ENCODE measurements at places on chromosomes 13 and 19. TPM values are rescaled to one million over a fixed set of nuclear protein-coding genes. Genes with fewer than 3 reads are reported as not detected.
A peak's percentile ranks its signal among the peaks of the same experiment; 100 is the strongest.

The BORCS8 gene
- 37.8 TPM for total RNA-seq

The KCNN4 gene
- total RNA-seq, result 29.7 TPM

The KLF12 gene
- 4.2 TPM for total RNA-seq

- H3K4me1 ChIP-seq, result peaks cover 5% of the 10 kb centered on the region
- H3K4me3 ChIP-seq, result no peak overlapping the region
- H3K27me3 ChIP-seq, result no peaks in the 10 kb centered on the region
- no peak overlapping the region for H3K27ac ChIP-seq
- DNase-seq, result no peak
Observed at GRCh38 chr19:2982983-2983350, 5.6 kb downstream of the TLE6 start.

GRCh38 chr13:44331912-44332851 is 41.4 kb upstream of the SERP2 start:
- DNase-seq, result no peak
- H3K4me1 ChIP-seq, result no peaks in the 10 kb centered on the region
- no peak overlapping the region for H3K4me3 ChIP-seq
- no peaks in the 10 kb centered on the region for H3K27me3 ChIP-seq
- H3K36me3 ChIP-seq, result no peaks in the 10 kb centered on the region

GRCh38 chr19:35907377-35907745 is 734 bp downstream of the TYROBP start:
- no peak overlapping the region for H3K27ac ChIP-seq
- no peak overlapping the region for H3K4me3 ChIP-seq
- H3K27me3 ChIP-seq, result no peaks in the 10 kb centered on the region
- DNase-seq, result no peak

GRCh38 chr13:97109841-97110492 is 112.2 kb upstream of the MBNL2 start:
- H3K4me3 ChIP-seq, result peak overlapping the region; percentile 27
- peak overlapping the region; percentile 98 for H3K27ac ChIP-seq
- H3K4me1 ChIP-seq, result peaks cover 61% of the 10 kb centered on the region

- no peak overlapping the region for H3K27ac ChIP-seq
- H3K36me3 ChIP-seq, result no peaks in the 10 kb centered on the region
- no peaks in the 10 kb centered on the region for H3K27me3 ChIP-seq
- no peak for DNase-seq
Observed at GRCh38 chr13:50844084-50844875, 788 bp upstream of the DLEU7 start.

GRCh38 chr13:49538404-49538803 is 42.7 kb downstream of the PHF11 start:
- H3K36me3 ChIP-seq, result no peaks in the 10 kb centered on the region
- no peaks in the 10 kb centered on the region for H3K27me3 ChIP-seq
- no peaks in the 10 kb centered on the region for H3K4me1 ChIP-seq
- no peak for DNase-seq
- no peak overlapping the region for H3K27ac ChIP-seq
- H3K4me3 ChIP-seq, result no peak overlapping the region

GRCh38 chr13:74645586-74645985 is 511.4 kb upstream of the KLF12 start:
- no peaks in the 10 kb centered on the region for H3K36me3 ChIP-seq
- no peak overlapping the region for H3K27ac ChIP-seq
- no peak for DNase-seq
- H3K4me1 ChIP-seq, result no peaks in the 10 kb centered on the region
- no peaks in the 10 kb centered on the region for H3K27me3 ChIP-seq

DNA sequence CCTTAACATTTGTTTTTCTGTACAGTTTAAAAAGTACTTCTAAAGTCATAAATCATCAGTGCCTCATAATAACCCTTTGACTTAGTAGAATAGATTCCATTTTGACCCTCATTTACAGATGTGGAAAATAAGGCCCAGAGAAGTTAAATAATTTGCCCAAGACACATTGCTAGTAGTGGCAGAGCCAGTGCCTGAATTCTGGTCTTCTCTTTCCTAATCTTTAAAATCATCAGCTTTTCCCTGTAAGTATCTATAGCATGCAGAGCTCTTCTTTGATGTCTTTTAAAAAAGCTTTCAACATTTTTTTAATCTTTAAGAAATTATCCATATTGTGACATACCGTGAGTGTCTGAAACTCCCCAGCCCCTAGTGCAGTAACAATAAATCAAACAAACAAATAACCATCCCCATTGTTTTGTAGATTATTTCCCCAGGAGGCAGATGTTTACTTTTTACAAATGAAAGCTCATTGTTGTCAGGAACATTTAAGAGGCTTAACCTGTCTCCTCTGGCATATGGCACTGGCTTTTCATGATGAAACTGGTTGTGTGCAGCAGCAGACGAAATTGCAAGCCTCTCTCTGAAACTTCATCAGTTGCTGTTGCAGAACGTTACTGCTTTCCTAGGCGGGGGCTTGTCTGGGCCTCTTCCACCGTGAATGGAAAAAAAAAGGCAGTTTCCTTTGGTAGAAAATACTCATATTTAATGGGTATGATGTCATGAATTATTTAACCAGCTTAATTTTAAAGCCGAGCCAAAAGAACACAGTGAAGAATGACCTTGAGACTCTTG is 31.7 kb upstream of the PCDH8 start:
- H3K4me3 ChIP-seq, result no peak overlapping the region
- no peaks in the 10 kb centered on the region for H3K4me1 ChIP-seq

DNA sequence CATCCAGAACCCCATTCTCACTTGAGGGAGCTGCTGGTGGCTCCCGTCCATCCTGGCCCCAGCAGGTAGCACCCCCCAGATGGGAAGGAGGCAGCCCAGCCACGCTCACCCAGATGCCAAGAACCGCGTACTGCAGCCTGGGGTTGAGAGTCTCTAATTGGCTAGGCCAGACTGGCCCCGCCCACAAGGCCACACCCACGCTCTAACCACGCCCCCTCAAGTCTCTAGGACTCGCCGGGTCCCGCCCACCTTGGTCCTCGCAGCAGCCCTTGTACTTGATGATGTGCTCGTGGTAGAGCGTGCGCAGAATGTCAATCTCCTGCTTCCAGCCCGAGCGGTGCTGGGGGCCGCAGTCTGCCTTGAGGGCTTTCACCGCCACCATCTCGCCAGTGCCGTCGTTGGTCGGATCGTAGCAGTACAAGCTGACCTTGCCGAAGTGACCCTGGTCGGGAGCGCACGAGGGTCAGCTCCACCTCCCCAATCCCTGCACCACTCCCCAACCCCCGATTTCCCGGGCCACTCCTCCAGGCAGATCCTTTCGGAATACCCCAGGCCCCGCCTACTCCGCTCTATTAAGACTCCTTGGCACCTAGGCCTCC is 14.5 kb upstream of the ICAM3 start:
- no peak overlapping the region for H3K4me3 ChIP-seq
- H3K36me3 ChIP-seq, result no peaks in the 10 kb centered on the region
- no peak overlapping the region for H3K27ac ChIP-seq
- DNase-seq, result no peak
- no peaks in the 10 kb centered on the region for H3K4me1 ChIP-seq
- no peaks in the 10 kb centered on the region for H3K27me3 ChIP-seq

DNA sequence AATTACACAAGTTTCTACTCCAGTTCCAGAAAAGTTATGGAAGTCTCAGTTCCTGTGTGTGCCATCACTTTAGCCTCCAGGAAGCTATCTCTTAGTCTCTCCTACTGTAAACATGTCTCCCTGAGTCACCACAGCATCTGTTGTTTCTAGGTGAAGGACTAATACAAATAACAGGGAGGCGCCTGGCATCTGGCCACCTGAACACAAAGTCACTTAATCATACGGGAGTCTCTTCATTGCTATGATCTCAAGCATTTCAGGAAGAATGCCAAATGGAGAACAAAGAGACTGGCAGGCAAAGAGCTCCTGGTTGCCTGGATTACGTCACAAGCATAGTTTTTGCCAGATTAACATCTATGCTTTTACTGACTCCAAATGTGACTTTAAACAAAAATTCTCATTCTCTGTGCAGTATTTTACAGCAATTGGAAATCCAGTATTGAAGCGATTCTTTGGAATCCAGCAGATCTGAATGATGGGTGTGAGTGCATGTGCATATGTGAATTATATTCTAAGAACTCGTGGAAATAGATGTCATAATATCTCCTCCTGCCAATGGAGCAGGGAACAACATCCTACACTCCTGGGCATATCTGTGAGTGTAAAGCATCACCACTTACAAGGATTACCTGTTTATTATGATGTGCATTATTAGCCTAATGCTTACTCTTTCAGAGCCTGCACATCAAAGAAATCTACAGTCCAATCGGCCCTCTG is 572.8 kb downstream of the PCDH9 start:
- H3K27ac ChIP-seq, result no peak overlapping the region
- no peaks in the 10 kb centered on the region for H3K36me3 ChIP-seq
- peaks cover 15% of the 10 kb centered on the region for H3K4me1 ChIP-seq
- H3K27me3 ChIP-seq, result no peaks in the 10 kb centered on the region

GRCh38 chr13:97306106-97306505 is 84.0 kb downstream of the MBNL2 start:
- no peaks in the 10 kb centered on the region for H3K36me3 ChIP-seq
- DNase-seq, result no peak
- H3K27me3 ChIP-seq, result no peaks in the 10 kb centered on the region
- no peak overlapping the region for H3K4me3 ChIP-seq
- H3K4me1 ChIP-seq, result peaks cover 97% of the 10 kb centered on the region

DNA sequence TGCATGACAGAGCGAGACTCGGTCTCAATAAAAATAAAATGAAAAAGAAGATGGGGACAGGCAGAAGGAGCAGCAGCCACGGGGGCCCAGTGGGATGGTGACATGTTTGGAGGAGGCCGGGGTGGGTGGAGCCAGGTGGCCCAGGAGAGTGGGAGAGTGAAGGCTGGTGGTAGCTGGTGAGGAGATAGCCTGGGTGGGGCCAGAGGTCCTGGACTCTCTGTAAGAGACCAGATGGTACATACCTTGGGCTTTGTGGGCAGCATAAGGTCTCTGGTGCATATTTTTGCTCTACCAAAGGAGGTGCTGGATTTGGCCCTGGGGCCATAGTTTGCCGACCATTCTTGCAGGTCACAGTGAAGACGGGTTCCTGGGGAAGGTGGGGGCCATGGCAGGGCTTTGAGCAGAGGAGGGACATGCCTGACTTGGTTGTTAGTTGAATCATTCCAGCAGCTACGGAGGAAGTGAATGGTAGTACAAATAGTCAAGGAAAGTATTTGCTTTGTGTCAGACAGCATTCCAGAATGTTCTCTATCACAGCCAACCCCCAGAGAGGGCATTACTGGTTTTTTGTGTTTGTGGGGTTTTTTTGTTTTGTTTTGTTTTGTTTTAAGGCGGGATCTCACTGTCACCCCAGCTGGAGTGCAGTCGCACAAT is 69.1 kb downstream of the ARHGEF18 start:
- no peaks in the 10 kb centered on the region for H3K36me3 ChIP-seq
- peaks cover 5% of the 10 kb centered on the region for H3K4me1 ChIP-seq
- H3K4me3 ChIP-seq, result no peak overlapping the region
- DNase-seq, result no peak
- H3K27me3 ChIP-seq, result no peaks in the 10 kb centered on the region
- H3K27ac ChIP-seq, result no peak overlapping the region

GRCh38 chr13:108957369-108958012 is 328.1 kb downstream of the MYO16 start:
- no peaks in the 10 kb centered on the region for H3K27me3 ChIP-seq
- H3K4me3 ChIP-seq, result no peak overlapping the region
- no peaks in the 10 kb centered on the region for H3K4me1 ChIP-seq
- no peak for DNase-seq

DNA sequence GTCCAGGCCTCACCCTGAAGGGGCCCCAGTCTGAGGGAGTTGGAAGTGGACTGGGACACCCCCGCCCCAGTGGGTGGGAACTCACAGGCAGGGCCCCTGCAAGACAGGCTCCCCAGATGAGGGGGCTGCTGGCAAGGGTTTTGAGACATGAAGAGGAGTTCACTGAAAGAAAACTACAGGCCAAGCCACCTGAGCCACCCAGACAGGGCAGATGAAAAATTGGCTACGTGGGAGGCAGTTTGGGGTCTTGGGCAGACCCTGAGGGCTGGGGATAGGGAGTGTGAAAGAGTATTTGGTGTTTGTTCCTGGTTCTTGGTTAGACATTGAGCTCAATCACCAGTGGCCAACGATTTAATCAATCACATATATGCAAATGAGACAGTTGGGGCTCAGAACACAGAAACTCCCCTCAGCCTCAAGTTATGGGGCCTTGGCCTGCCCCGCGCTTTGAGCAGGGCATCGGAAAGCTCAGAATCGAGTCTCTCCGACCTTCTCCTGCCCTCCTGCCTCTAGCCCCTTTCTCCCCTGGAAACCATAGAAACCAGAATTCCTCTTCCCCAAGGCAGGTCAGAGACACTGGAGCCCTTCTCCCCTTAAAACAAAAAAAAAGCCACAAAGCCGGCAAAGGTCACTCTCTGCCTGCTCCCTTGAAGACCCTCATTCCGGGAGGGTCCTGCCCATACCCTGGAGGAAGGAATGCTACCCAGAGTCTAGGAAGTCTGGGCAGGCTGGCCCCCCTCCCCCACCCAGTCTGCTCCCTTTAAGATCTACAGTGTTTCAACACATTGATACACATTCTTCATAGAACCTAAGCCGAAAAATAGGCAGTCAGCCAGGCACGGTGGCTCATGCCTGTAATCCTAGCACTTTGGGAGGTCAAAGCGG is 1.3 kb upstream of the ISYNA1 start:
- peak overlapping the region; percentile 88 for H3K27ac ChIP-seq
- DNase-seq, result no peak
- peaks cover 35% of the 10 kb centered on the region for H3K4me1 ChIP-seq
- H3K4me3 ChIP-seq, result no peak overlapping the region
- no peaks in the 10 kb centered on the region for H3K27me3 ChIP-seq

DNA sequence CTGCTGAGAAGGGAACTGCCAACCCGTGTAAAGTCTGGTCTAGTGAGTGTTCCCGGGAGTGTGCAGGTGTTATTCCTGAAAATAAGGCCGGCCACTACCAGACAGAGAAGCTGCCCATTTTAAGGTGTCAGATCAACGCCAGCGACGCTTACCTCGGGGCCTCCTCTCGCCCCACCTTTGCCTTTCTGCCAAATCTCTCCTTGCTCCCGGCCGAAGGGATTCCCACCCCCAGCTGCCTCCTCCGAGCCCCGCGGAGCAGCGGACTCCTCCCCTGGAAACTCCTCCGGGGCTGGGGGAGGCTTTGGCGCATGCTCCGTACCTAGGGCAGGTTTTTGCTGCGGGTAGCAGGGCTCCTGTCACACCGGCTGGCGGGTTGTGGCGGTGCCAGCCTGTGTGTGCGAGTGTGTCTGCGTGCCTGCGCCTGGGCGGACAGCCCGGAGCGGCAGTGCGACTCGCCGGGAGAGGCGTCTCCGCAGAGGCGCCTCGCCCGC is at the start of gene HS6ST3:
Gene HS6ST3 (plus strand): TSS at position 359 of the 491 bp plus-strand sequence.
- no peak within 1 kb of the TSS for H3K27ac ChIP-seq
- H3K36me3 ChIP-seq, result no peaks in the 10 kb centered on the region
- peak within 1 kb of the TSS; percentile 42 for H3K4me3 ChIP-seq
- no peak for DNase-seq
- peaks cover 38% of the 10 kb centered on the region for H3K27me3 ChIP-seq
- no peaks in the 10 kb centered on the region for H3K4me1 ChIP-seq

All from Panc1 (cell line).